ENCODE measurements at places on chromosomes 4 and X.
A peak's percentile ranks its signal among the peaks of the same experiment; 100 is the strongest.

- DNase-seq, result peak; percentile 26
These were observed at the start of gene PARM1 for GRCh38 chr4:74932832-74933561. Gene PARM1, plus strand, starts transcription at chr4:74933116. Its CDS starts 212 bp downstream, at chr4:74933328.

GRCh38 chrX:96389281-96390047, 295.2 kb upstream of the DIAPH2 start:
- no peak for DNase-seq

DNA sequence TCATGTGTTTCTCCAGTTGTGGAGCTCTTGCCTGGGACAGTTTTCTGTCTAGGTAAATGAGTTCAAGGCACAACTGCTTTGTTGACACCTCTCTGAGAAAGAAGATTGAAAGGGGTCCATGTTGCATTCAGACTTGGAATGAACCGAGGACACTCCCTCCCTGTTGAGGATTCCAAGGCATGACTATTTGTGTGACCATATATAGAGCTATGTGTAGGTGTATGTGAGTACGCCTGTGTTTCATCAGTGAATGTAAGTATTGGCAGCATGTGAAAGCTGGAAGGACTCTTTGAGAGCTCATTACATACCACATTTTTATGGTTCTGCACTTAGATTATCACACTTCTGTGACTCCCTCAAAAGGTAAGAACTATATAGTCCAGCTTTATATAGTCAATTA, 3.4 kb downstream of the HEPH start:
- DNase-seq, result no peak

GRCh38 chr4:140308366-140309123, 64.9 kb upstream of the SCOC start:
- DNase-seq, result no peak

- no peak for DNase-seq
These were observed 1310.8 kb upstream of the AGA start for GRCh38 chr4:178752954-178753525.

DNA sequence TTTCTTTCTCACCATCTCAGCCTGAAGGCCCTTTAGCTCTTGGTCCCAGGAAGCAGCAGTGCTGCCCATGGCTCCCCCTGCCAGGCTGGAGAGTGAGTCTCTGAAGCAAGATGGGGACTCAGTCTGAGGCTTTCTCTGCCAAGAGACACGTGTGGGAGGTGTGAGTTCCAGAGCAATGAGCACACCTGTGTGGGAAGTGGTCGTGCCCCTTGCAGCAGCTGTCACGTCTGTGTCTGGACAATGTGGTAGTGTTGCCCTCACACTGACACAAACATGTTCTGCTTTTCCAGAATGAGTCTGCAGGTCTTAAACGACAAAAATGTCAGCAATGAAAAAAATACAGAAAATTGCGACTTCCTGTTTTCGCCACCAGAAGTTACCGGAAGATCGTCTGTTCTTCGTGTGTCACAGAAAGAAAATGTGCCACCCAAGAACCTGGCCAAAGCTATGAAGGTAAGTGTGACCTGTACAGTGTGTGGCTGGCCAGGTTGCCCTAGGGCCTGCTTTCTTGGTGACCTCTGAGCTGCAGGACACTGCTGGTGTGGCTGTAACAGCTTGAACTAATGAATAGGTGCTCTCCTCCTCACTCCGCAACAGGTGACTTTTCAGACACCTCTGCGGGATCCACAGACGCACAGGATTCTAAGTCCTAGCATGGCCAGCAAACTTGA, 1.9 kb downstream of the TACC3 start:
- DNase-seq, result no peak

- no peak for DNase-seq
These were observed 3.4 kb upstream of the ITGB1BP2 start for GRCh38 chrX:71298119-71298518.

GRCh38 chr4:151260526-151260925, 16.4 kb upstream of the PRSS48 start:
- no peak for DNase-seq

GRCh38 chr4:140297221-140297570, 76.2 kb upstream of the SCOC start:
- DNase-seq, result no peak

DNA sequence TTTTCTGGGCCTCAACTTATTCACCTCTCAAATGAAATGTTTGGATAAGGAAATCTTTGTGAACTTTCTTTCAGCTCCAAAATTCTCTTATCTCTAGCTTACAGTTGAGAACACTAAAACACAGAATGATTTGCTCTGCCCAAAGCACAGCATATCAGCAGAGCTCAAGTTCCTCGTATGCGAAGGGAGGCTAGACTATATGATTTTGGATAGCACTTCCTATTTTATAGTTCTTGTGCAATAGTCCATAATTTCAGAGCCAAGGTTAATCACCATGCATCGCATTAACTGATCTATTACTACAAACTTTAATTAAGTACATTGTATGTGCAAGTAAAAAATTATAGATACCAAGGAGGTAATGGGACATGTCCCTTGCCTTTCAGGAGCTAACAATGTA, 27.0 kb upstream of the KLHL13 start:
- no peak for DNase-seq

- no peak for DNase-seq
These were observed 59.0 kb upstream of the HELT start for GRCh38 chr4:184959309-184959708.

DNA sequence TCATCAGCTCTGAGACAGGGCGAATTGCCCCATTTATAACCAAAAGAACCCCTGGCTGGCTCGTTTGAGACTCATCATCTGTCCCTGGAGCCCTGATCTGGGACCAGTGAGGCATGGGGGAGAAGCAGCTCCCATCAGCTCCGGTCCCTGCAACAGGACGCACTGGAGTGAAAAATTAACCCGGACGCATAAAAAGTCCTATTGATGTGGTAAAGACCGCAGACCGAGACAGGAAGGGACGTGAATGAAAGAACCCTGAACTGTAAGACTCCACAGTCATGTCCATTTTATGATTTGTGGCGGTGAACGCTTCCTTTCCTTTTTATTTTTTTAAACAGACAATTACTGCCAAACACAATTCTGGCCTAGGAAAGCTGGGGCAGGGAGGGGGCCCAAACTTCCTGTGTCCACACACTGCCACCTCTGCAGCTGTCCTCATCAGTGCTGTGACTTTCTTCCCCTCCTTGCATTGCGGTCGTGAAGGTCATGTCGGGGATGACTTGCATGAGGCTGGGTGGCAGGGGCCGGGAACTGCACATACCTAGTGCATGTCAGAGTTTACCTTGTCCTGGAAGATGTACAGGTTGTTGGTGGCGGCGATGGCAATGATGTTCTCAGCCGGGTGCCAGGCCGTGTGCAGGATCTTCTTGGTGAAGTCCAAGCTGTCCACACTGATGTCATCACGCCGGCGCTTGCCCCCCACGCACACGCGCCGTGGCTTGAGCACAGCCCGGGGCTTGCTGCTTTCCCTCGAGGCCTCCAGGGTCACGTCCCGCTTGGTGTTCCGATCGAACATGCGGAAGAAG, 53.3 kb downstream of the WFS1 start:
- no peak for DNase-seq

DNA sequence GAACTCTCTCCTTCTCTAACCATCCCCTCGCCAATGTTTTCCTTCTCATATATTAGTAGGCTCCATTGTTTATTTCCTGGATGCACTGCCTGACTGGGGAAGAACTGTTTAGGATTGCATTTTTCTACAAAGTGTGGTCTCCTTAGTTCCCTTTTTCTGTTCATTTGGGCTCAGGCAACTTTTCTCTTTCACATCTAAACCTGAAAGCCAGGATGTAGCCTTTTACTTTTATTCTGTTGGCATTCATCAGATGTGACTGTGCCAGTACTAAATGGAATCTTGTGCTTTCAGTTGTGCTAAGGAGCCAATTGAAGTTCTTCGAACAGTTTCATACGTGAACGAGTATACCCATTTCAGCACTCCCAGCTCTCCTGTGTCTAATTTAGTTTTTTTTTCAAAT, 59.8 kb downstream of the DDIT4L start:
- DNase-seq, result no peak

GRCh38 chr4:100843910-100844309, 326.1 kb upstream of the EMCN start:
- DNase-seq, result no peak

- no peak for DNase-seq
These were observed 8.7 kb downstream of the CLRN2 start for GRCh38 chr4:17523662-17524061.

- no peak for DNase-seq
These were observed 299.9 kb upstream of the SFRP2 start for GRCh38 chr4:154088741-154089140.

DNA sequence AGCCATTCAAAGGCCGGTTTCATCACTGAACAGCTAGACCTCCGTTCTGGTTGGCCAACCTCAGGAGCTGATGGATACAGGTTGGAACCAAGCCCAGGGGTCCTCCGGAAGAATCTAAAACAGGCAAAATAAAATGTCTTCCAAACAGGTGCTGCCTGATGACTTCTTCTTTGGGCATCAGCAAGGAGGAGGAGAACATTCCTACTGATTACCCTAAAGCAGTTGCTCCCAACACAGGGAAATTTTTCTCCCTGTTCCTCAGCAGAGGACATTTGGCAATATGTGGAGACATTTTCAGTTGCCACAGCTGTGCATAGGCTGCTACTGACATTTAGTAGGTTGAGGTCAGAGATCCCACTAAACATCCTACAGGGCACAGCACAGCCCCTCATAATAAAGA, 319.3 kb upstream of the PPARGC1A start:
- DNase-seq, result no peak

GRCh38 chr4:159498446-159499115, 395.7 kb downstream of the RAPGEF2 start:
- no peak for DNase-seq

DNA sequence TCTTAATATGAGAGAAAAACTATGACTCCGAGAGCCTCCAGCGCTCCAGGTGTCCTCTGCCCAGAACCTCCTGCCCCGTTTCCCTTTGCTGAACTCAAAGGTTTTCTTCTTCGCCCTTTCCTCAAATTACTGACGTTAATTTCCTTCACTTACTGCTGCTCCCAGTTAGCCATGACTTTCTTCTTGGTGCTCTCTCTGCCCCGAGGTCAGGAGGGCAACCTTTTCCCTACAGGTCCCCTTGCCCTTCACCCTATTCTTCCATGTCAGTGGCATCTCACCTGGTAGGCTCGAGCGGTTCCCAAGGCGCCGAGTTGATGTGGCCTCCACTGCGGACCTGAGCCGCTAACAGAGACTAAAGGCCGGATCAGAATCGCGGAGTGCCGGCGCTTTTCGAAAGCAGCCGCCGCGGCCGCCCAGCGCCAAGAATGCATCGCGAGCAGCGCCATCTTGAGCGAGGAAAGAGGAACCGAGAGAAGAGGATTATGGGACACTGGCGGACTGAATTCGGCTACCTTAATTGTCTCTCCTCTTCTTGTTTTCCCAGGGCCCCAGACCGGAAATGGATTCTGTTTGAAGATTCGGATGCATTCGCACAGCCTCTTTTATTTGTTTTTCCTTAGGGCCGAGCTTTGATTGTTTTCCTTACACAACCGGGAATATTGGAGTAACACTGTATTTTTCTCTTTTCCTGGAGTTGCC, at the start of gene ABCB7:
ABCB7 (minus strand) TSS at position 457 of the 699 bp plus-strand sequence; CDS start at position 446, 11 bp downstream.
- DNase-seq, result no peak

DNA sequence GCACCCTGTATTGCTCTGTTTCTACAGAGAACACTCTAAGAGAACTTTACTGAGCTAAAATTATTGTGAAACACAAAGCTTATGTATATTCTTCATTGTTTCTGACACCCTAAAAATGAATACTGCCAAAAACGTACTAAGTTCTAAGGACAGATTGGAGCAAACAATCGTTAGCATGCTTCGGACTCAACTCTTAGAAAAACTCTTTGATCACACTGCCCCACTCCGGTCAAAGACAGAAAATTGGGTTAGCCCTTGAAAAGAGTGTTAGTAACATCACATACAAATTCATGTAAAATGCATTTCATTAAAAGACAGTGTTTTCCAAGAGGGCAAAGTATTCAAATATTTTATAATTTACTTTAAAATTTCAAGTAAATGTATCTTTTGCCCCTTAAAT, 177.4 kb downstream of the DCHS2 start:
- DNase-seq, result no peak

DNA sequence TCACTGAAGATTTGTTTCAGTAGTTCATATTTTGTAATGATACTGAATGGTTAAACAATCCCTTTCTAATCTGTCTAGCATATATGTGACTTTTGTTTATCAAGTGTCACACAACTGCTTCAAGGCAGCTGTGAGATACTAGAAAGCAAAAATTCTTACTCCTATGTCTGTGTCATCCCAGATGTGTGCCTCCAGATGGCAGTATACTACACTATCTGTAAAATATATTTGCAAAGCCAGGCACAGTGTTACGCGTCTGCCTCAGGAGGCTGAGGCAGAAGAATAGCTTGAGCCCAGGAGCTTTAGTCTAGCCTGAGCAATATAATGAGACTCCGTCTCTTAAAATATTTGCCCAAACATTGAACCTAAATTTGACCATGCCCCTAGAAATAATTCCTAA, 4.0 kb downstream of the NUDT10 start:
- DNase-seq, result peak; percentile 14

DNA sequence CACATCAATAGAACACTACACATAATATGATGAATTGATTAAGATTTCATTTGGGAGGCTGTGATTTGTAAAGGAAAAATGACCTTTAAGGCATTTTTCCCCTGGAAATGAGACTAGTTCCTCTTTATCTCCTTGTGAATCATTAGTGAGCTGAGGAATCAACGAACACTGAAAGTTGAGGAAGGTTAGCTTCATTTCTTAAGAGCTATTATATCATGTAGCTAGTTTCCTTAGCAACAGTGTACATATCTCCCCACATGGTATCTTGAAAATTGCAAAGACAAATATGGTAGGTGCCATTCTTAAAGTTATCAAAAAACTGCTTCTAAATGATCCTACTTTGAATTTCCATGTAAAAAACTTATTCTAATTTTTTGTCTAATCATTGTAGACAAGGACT, 127.5 kb upstream of the NRK start:
- DNase-seq, result no peak

- DNase-seq, result no peak
These were observed 326.7 kb upstream of the PITX2 start for GRCh38 chr4:110949542-110949941.

DNA sequence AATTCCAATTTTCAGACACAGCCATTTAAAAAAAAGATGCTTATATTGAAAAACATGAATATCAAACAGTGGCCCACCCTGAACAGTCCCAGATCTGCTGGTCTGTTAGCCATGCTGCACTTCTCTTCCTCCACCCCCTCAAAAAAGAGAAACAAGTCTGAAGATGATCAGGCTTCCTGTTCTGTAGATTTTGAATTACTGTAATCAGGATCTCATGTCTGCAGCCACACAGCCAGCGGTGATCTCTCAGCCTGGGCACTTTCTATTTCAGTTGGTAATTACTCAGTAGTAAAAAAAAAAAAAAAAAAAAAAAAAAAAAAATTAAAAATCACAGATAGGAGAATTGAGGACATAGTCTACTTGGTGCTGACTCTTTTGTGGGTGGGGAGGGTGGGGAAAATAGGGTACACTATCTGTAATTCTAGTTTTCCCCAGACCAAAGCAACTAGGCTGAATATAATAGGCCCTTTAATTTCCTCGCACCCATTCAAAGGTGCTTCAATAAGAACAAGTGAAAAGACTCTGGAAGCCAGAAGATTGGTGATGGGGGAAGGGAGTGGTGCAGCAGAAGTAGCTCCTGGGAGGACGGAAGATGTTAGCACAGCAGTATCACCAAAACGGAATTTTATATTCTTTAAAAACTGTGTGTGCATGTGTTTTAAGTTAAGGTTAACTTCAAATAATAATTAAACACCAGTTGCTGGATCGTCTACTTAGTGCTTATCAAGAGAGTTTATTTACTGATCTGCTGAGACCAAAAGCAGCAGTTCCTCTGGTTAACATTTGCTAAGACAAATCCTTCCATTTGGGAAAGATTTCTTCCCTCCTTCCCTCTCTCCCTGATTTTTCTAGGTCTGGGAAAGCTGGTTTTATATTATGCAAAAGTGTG, 47.0 kb downstream of the SPRY1 start:
- no peak for DNase-seq
